SK-N-MC (cell line): ENCODE measurements at places on chromosomes 5 and 9.

DNA sequence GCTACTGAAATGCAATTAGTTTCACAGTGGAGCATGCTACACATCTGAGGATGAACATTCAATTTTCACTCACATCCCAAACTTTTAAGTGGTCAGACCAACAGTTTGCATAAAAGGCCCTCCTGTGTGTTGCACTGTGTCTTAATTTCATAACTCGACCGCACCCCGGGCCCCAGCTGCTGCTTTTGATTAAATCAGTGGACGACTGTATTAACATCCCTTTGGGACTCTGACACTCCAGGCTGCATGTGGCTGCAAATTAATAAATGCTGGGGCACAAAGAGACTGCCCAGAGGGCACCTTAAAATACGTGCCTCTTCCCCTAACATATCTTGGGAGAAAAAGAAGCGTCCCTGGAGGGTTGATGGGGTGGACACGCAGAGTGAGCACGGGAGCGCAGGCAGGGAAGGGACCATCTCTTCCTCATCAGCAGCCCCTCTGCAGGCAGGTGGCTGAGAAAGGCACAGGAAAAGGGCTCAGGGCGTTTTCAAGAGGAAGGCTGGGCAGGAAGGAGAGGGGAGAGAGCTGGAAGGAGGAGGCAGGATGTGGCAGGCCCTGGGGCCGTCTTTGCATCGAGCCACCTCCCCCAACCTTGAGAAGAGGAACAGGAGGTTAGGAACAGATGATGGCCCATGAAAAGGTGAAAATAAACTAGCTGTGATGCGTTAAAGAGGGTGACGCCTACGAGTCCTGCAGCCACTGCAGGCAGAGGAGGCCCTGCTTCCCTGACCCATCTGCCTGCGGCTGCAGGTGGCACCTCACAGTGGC is 18.6 kb downstream of the MED10 start:
- DNase-seq, result no peak

DNA sequence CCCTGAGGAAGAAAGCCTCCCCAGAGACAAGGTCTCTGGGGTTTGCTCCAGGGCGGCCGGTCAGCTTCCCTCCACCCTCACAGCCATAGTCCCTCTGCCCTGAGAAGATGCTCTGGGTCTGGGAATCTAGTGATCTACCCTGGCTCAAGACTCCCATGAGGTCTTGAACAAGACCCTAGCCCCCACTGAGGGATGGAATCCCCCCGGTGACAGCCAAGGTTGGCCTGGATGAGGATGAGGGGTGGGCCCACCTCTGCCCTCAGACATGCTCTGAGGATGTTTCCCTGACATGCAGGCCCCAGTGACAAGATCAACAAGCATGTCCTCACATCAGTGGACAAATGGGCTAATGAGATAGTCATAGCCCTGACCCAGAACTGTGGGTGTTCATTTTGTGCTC is 138.6 kb downstream of the C5orf15 start:
- DNase-seq, result no peak

DNA sequence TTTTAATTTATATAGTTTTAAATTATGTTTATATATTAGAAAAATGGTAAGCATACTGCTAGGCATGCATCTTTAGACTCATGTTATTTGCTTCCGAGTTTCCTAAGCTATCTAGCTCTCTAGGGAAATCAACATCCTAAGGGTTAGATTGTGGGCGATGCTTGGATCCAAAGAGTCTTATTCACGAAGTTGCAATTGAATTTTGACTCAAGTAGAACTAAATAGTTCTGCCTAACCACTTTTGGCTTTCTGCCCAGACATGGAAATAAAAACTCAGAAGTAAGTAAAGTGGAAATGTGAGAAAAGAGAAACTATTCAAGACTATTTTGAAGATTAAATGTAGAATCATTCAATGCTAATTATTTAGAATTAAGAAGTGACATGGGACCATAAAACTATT is 440.4 kb downstream of the CDH18 start:
- peak; percentile 99 for DNase-seq

GRCh38 chr9:137341227-137341626 is 39.2 kb upstream of the NRARP start:
- no peak for DNase-seq

DNA sequence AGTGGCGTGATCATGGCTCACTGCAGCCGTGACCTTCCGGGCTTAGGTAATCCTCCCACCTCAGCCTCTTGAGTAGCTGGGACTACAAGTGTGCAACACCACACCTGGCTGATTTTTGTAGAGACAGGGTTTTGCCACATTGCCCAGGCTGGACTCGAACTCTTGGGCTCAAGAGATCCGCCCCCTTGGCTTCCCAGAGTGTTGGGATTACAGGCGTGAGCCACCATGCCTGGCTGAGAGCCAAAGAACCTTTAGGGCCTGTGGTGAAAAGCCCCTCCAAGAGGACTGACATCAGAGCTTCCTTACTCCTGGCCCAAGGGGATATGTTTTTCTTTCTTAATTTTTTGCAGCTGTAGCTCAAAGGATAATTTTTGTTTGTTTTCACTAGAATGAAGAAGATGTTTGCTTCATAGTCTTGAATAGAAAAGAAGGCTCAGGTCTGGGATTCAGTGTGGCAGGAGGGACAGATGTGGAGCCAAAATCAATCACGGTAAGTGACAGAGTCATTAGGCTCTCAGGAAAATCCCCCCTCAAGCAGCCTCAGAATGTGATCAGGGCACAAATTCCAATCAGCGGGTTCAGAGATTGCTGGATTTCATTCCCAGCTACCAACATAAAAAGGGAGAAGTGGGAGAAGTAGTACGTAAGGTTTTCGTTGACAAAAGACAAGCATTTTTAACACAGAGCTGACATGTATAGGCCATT is 77.1 kb downstream of the GOLPH3 start:
- DNase-seq, result no peak
